Esophagus squamous epithelium (tissue), 5 donors: ENCODE measurements at places on chromosomes 11 and 22. TPM values are rescaled to one million over a fixed set of nuclear protein-coding genes. Genes with fewer than 3 reads are reported as not detected.

The CD3E gene
- 2.7 TPM for total RNA-seq

The FOLR2 gene
- 9.1 TPM for total RNA-seq

The BMAL1 gene
- total RNA-seq, result 21.7 TPM

The MS4A3 gene
- total RNA-seq, result not detected

GRCh38 chr11:294780-295179 is 4.5 kb downstream of the IFITM5 start:
- DNase-seq, result no peak

GRCh38 chr11:796565-797295 is 1.4 kb downstream of the SLC25A22 start:
- DNase-seq, result no peak

- no peak for DNase-seq
Measured at GRCh38 chr11:44307340-44308099, 2.4 kb downstream of the ALX4 start.

DNA sequence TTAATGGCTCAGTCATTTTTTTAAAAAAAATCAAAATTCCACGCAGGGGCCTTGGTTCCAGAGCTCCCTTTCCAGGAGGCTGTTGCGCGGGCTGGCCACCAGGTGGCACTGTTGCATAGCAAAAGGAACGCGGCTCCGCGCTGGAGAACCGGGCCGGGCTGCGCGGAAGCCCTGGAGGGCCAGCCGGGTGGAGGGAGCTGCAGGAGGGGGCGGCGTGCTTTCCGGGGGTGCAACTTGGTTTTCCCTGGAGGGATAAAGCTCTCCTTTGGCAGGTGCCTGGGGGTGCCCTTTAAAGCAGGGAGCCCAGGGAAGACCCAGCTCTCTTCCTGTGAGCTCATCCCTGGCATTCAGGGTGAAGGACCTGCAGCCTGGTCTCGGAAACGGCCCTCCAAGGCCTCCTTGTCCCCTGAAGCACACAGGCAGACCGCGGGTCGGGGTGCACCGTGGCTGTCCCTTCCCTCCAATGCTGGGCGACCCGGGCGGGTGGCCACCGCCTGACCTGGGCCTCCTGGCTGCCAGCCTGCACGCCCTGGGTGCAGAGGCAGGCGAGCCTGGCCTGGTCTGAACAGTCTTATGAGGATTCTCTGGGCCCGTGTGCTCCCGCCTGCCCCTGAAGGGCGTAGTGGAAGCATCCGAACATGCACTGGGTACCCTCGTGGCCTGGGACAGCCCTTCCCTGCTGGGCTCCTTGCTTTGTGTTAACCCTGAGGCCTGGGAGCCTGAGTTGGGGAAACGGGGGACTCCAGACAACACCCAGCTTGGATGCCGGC is 23.4 kb downstream of the KRTAP5-5 start:
- no peak for DNase-seq

GRCh38 chr11:114257621-114258558 is 38.3 kb upstream of the NNMT start:
- DNase-seq, result no peak
